T-helper 9 cell (primary cell): ENCODE measurements at places on chromosomes 7 and 10.

GRCh38 chr10:119677904-119678755 is 26.9 kb downstream of the BAG3 start:
- DNase-seq: no peak

GRCh38 chr7:146655928-146656797 is 539.6 kb downstream of the CNTNAP2 start:
- no peak for DNase-seq

GRCh38 chr7:158316466-158317031 is 271.1 kb downstream of the PTPRN2 start:
- no peak for DNase-seq

GRCh38 chr7:107076781-107077698 is 32.5 kb downstream of the PRKAR2B start:
- no peak for DNase-seq

- DNase-seq: no peak
These were observed at the start of gene TRIL for GRCh38 chr7:28958235-28958979. TRIL (minus strand) TSS chr7:28958330; CDS start chr7:28958046, 284 bp downstream.

DNA sequence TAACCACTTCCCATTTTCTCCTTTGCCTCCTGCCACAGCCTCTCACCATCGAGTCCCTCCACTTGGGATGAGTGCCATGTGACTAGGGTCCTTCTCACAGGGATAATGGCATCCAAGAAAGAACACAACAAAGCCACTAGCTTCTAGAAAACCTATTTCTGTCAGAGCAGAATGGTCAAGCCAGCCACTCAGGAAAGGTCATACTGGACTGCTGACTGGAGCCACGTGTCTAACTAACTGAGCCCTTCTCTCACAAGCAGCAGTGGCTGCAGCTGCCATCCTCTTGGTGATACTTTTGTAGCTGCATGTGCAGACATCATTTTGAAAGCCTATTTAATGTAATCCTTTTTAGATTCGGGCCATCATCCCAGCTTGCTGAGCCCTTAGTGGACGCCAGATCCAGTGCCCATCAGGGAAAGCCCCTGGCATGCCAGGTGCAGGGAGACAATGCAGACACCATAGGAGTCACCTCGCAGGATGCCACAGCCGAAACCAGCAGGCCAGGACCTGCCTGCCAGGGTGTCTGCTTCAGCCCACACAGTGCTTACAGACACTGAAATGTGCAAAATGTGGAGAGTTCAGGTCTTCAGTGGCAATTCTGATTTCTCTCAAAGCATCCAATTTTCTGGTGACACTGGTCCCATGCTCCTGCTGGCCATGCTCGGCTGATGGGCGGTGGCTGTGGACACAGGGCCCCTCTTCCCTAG is 98.3 kb upstream of the DDC start:
- no peak for DNase-seq

DNA sequence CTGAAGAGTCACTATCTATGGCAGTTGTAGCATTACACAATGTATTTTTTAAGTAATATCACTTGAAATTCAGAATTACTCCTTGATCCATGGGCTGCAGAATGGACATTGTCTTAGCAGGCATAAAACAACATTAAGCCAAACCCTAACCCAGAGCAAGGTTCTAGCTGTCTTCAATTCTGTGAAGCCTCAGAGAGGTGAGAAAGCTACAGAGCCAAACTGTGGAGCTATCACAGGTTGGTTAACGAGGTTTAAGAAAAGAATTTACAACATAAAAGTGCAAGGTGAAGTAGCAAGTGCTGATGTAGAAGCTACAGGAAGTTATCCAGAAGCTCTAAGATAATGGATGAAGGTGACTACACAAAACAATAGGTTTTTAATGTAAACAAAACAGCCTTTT is 582.7 kb upstream of the POT1 start:
- no peak for DNase-seq

- no peak for DNase-seq
These were observed 154.3 kb downstream of the ZNF365 start for GRCh38 chr10:62528441-62528840.

DNA sequence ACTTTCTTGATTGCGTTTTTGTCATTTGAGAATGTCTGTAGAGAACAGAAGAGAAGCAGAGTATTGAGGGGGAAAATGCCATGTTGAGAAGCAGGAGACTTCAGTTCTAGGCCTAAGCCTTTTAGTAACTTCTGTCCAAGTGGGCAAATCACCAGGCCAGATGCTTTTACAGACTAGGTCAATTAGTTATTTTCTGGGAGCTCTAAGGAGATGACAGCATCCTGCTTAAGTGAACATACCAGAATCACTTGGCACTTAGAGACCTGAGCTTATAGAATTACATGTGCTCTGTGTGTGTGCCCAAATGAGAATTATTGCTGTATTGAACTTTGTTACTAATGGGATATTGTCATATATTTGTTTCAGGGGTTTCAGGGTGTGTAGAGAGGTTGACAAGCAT is 24.0 kb downstream of the AGK start:
- DNase-seq: no peak

- no peak for DNase-seq
These were observed 45.7 kb upstream of the STRIP2 start for GRCh38 chr7:129388333-129389098.

DNA sequence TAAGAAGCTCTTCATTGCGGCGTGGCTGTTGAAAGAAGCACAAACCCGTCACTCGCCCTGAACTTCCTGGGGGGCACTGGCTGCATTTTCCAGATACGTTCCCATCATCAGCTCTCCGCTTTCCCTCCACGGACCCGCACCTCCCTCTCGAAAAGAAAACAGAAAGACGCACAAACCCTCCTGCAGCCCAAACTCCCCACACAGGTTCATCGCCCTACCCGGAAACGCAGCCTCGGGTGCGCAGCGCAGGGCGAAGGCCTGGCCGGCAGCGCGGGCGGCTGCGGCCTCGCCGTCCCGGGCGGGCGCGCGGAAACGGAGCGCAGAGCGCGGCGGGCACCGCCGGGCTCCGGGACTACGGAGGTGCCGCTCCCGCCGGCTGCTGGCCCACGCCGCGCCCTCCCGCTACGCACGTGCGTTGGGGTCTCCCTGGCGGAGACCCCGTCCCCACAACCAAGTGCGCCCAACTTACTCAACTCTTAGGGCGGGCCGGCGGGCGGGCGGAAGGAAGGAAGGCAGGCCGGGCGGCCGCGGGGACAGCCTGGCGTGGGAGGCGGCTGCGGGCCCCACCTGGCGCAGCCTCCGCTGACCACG is 822 bp downstream of the ZNF800 start:
- peak; percentile 40 for DNase-seq

DNA sequence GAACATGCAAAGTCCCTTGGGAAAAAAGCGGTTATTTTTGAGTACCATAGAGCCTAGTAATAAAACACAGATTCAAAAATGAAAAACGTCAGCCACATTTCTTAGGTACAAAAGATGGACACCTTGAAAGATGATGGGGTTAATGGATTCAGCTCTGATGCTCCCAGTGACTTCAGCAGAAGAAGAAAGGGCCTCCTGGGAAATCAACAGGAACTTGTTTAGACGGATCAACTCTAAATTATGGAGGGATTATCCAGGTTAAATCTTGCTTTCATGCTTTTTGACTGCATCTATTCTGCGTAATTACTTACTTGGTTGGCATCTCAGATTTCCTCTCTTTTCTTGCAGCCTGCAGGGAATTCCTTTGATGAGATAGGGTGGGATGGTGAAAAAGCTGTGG is 82.5 kb downstream of the TMEM178B start:
- no peak for DNase-seq

GRCh38 chr10:97065128-97065527 is 120.6 kb downstream of the SLIT1 start:
- no peak for DNase-seq

DNA sequence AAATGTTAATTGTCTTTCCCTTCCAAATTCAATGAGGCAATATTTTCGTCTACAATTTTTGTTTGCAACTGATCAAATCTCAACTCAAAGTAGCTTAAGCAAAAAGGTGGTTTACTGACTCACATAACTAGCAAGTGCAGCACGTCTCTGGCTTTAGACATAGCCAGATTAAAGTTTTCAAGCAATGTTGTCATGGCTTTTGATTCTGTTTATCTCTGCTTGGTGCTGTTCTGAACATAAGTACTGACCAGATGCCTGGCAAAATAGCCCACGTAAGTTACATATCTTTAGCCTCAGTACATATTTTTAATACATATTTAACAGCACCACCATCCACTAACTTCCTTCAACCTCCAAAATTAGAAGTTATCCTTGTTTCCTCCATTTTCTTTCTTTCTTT is 877.9 kb downstream of the KCNMA1 start:
- no peak for DNase-seq

DNA sequence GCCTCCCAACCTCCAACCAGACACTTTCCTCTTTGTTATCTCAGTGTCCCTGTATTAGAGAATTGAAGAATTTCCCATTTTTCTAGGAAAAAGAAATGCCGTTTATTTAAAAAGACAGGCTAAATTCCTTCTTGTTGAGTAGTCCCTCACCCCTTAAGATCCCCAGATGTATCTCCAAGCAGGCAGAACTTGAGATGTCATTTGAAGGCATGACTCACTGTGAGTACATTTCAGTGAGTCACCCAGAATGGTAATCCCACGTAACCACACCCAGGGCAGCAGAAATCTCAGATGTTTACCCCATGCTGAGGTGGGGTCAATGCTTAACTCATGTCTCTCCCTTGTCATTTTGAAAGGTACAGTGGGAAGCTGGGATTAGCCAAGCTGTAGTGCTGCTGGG is 4.4 kb downstream of the ZNF655 start:
- DNase-seq: no peak

- no peak for DNase-seq
These were observed 252.7 kb upstream of the MBL2 start for GRCh38 chr10:53025172-53025711.

GRCh38 chr10:132709471-132709951 is 76.4 kb downstream of the NKX6-2 start:
- no peak for DNase-seq

- no peak for DNase-seq
These were observed 92.7 kb downstream of the FAM53B start for GRCh38 chr10:124651402-124651891.

DNA sequence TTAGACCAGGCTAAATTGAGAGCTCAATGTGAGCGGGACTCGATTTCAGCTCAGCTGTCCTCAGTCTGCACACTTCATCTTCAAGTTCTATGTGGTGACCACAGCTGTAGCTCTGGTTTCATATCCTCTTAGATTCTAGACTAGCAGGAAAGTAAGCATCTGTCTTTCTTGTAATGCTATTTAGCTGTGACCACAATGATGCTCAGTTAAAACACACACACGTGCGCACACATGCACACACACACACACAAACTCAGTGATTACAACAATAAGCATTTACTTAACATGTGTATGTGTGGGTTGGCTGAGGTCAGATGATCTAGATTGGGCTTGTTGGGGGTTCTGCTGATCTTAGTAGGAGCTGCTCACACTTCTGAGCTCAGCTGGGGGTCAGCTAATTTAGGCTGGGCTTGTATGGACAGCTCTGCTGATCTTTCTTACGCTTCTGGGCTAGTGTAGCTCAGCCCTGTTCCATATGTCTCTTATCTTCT is 82.5 kb downstream of the ZNF365 start:
- DNase-seq: no peak

DNA sequence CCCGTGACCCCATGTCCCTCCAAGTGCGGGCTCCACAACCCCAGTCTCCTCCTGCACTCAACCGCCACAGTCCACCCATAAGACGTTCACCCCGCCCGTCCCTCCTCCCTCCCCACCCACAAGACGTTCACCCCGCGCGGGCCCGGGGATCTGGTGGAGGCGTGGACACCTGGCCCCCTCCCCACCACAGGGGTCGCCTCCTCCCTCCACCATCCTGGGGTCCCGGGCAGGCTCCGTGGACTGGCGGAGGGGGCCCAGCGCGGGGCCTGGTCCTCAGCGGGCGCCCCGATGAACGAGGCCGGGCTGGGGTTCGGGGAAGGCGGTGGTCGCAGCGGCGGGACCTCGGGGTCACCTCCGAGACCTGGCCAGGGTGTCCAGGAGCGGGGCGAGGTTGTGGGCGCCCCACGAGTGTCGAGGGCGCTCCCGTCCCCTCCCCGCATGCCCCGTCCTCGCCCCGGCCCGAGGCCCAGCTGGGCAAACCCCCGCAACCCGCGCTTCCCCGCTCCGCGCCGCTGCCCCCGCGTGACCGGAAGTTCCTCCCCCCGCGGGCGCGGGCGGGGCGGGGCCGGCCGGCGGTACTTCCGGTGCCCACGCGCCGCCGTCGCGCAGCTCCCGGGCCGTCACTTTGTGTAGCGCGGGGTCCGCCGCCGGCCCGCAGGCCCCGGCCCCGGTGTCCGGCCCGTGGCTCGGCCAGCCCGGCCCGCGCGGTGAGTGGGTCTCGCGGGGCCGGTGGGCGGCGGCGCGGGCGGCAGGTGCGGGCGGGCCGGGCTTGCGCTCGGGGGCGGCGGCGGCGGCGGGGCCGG is at the start of gene ZNF316:
Gene ZNF316 (plus strand): TSS at position 578 of the 803 bp plus-strand sequence. CDS start 5,092 bp downstream, outside the sequence.
- DNase-seq: peak; percentile 53

- DNase-seq: no peak
These were observed 301.0 kb upstream of the GNAI1 start for GRCh38 chr7:79833616-79834015.

DNA sequence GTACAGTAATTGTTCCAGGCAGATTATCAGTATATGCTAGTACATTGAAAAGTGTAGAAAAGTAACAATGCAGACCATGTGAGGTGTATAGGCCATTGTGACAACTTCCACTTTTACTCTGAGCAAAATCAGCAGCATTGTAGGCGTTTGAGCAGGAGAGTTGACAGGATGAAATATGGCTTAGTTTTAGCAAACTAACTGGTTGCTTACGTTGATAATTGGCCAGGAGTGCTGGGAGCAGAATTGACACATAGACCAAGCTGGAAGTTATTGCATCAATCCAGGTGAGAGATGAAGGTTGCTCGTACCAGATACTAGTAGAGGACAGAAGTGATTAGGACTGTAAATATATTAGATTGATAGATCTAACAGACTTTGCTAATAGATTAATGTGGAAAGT is 46.0 kb downstream of the LCOR start:
- DNase-seq: no peak

GRCh38 chr10:43156590-43157341 is 18.5 kb downstream of the CSGALNACT2 start:
- no peak for DNase-seq

DNA sequence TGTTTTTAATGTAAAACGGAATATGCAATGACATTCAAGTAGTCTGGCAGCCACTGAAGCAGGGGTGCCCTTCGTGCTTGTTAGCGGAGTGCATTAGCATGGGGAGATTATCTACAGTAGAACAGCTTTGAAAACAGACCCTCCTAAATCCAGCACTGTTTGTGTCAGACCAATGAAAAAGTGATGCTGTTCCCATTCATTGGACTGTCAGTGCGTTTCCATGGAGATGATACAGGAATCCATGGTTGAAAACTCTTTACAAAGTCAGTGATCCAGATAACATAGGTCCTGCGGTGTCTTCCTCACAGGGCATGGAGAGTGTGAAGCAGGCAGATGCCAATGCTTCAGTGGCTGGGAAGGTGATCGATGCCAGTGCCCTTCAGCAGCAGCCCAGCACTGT is 73.6 kb downstream of the ITGB8 start:
- no peak for DNase-seq

DNA sequence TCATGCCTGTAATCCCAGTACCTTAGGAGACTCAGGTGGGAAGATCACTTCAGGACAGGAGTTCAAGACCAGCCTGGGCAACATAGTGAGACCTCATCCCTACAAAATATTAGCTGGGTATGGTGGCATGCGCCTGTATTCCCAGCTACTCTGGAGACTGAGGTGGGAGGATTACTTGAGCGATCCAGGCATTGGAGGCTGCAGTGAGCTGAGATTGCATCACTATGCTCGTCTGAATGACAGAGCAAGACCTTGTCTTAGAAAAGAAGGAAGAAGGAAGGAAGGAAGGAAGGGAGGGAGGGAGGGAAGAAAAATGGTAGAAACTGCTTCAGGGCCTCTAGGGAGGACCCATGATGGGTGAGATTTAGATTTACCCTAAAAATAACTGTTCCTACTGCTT is 112.3 kb downstream of the SPDYE5 start:
- no peak for DNase-seq
